Inflammatory macrophage treated with lipopolysaccharide for 4 hours (primary cell): ENCODE measurements at places on chromosomes 16 and 17.

DNA sequence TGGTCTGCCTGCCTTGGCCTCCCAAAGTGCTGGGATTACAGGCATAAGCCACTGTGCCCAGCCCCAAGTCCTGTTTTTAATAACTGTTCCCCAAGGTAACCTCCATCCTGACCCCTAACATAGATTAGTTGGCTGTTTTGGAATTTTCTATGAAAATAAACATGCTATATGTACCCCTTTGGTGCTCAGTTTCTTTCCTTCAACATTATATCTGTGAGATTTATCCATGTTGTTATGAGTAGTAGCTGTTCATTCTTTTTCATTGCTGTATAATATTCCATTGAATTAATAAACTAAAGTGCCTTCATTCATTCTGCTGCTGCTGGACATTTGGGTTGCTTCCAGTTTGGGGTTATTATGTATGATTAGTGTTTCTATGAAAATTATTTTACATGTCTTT lies 26.3 kb upstream of the FMNL1 start:
- DNase-seq, result no peak

DNA sequence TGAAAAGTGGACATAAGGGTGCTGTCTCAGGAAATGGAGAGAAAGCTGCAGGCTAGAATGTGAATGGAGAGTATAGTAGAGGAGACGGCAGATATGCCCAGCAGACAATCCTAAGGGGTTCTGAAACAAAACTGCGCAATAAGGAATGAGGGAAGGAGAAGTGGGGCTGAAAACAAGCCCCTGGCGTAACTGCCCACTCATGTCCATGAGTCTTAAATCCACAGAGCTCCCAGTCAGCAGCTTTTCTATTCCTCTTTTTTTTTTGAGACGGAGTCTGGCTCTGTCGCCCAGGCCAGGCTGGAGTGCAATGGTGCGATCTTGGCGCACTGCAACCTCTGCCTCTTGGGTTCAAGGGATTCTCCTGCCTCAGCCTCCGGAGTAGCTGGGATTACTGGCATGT lies 5.9 kb downstream of the STRADA start:
- DNase-seq, result peak; percentile 31

DNA sequence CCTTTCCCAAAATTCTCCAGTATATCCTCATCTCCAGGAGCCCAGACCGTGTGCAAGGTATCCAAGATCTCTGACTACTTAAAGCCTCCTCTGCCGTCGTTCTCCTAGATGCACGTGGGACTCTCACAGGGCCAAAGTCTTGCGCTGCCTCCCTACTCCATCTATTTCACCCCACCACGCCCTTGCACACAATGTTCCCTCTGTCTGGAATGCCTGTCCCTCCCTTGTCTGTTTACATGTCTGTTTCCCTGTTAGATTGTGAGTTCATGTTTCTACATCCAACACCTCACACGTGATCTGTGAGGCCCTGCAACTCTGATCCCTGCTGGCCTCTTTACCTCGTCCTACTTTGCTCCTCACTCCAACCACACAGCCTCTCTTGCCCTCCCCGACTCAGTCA lies 4.9 kb upstream of the FZD2 start:
- DNase-seq, result no peak

DNA sequence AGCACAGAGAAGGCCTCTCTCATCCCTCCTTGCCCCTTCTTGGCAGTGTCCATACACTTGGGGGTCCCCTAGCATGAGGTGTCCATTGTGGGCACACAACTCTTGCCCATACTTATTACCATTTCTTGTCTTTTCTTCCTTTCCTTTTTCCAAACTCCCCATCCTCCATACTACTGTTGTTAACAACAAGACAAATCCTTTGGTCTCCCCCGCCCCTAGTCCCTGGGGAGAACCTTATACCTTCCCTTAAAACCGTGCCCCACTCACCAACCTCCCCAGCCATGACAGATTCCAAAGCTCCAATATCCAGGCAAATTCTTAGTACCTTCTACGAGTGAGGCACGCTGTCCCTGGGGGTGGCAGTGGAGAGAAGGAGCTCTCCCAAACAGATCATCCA lies 82.9 kb downstream of the GAS7 start:
- no peak for DNase-seq

- peak; percentile 47 for DNase-seq
Observed at GRCh38 chr16:85553436-85554113, 59.5 kb upstream of the GSE1 start.

GRCh38 chr17:63998721-63999679 lies 849 bp downstream of the PRR29 start:
- no peak for DNase-seq

DNA sequence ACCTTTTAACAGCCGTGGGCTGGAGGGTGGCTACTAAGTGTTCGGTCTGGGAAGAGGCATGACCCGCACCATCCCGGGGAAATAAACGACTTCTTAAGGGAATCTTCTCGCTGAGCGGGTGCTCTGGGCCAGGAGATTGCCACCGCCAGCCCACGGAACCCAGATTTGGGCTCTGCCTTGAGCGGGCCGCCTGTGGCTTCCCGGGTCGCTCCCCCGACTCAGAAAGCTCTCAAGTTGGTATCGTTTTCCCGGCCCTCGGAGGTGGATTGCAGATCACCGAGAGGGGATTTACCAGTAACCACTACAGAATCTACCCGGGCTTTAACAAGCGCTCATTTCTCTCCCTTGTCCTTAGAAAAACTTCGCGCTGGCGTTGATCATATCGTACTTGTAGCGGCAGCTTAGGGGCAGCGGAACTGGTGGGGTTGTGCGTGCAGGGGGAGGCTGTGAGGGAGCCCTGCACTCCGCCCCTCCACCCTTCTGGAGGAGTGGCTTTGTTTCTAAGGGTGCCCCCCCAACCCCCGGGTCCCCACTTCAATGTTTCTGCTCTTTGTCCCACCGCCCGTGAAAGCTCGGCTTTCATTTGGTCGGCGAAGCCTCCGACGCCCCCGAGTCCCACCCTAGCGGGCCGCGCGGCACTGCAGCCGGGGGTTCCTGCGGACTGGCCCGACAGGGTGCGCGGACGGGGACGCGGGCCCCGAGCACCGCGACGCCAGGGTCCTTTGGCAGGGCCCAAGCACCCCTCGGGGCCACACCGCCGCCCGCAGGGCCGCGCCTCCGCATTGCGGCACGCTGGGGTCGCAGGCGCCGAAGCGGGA lies 3.6 kb upstream of the CBX4 start:
- no peak for DNase-seq

- DNase-seq, result no peak
Observed at GRCh38 chr16:22816475-22816874, 2.5 kb downstream of the HS3ST2 start.

- no peak for DNase-seq
Observed at GRCh38 chr16:51710186-51710585, 559.1 kb upstream of the SALL1 start.

DNA sequence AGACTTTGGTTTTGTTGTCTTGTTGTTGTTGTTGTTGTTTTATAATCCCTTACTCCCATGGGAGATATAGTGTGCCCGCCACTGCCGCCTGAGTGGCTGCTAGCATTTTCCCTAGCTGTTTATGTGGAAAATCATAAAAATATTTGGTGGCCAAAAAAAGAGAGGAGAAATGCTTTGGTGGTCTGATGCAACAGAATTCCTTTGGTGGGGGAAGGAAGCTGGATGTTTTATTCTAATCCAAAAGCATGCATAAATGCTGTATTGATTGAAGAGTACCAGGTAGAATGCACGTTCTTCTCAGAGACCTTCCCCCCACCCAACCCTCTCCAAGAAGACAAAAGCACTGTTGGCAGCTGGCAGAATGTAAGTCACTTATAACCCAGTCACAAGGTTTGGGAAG lies 93.2 kb downstream of the C17orf67 start:
- DNase-seq, result no peak

GRCh38 chr17:42748202-42748907 lies 3.5 kb upstream of the EZH1 start:
- no peak for DNase-seq
